ENCODE measurements at places on chromosomes 13 and 19.

GRCh38 chr13:99982036-99982730 is 599 bp downstream of the ZIC2 start:
- H3K4me1 ChIP-seq: peaks cover 28% of the 10 kb centered on the region
- no peak for DNase-seq
- peaks cover 90% of the 10 kb centered on the region for H3K27me3 ChIP-seq
- H3K36me3 ChIP-seq: no peaks in the 10 kb centered on the region

- H3K4me3 ChIP-seq: no peak overlapping the region
- H3K27ac ChIP-seq: no peak overlapping the region
- H3K4me1 ChIP-seq: peaks cover 5% of the 10 kb centered on the region
- DNase-seq: no peak
- no peaks in the 10 kb centered on the region for H3K27me3 ChIP-seq
These were observed 37.4 kb downstream of the CEBPA start for GRCh38 chr19:33264881-33265445.

DNA sequence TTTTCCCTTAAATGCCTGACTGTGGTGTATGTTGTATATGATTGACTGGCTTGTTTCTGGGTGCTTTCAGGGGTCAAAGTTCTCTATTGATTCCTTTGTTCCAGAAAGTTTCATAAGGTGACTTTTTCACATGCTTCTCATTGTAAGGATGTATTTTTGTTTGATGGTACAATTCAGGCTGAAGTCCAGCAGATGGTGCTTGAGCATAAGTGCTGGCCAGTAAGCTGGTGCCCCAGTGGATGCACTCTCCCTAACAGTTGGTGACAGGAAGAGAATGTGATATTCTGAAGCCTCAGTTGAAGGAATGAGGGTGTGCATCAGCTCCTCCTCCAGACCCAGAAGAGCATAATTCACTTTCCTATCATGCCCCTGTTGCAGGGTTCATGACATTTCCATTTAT is 1941.6 kb upstream of the PRR20A start:
- DNase-seq: no peak
- no peaks in the 10 kb centered on the region for H3K4me1 ChIP-seq
- H3K36me3 ChIP-seq: no peaks in the 10 kb centered on the region
- no peaks in the 10 kb centered on the region for H3K27me3 ChIP-seq

GRCh38 chr19:8392017-8392591 is 1.9 kb downstream of the RAB11B start:
- H3K27me3 ChIP-seq: no peaks in the 10 kb centered on the region
- H3K36me3 ChIP-seq: peaks cover 5% of the 10 kb centered on the region
- no peak for DNase-seq
- H3K27ac ChIP-seq: no peak overlapping the region
- no peak overlapping the region for H3K4me3 ChIP-seq
- H3K4me1 ChIP-seq: peaks cover 5% of the 10 kb centered on the region

DNA sequence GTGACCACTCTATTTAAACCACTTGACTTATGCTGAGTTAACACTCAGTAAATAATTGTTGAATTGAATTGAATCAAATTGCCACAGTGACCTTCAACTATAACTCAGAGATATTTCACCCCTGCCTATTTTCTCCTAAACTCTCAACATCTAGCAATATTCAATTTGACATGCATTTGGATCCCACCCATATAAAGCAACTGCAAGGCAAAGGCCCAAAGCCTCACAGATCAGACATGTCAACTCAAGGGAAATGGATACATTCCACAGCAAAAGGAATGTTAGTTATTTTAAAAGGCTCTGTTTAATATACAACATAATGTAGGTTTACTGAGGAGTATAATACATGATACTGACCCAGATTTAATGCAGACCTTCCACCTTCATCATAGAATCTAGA is 107.4 kb downstream of the KCTD12 start:
- no peak for DNase-seq
- no peak overlapping the region for H3K4me3 ChIP-seq
- H3K27ac ChIP-seq: no peak overlapping the region
- no peaks in the 10 kb centered on the region for H3K36me3 ChIP-seq
- no peaks in the 10 kb centered on the region for H3K4me1 ChIP-seq
- no peaks in the 10 kb centered on the region for H3K27me3 ChIP-seq

DNA sequence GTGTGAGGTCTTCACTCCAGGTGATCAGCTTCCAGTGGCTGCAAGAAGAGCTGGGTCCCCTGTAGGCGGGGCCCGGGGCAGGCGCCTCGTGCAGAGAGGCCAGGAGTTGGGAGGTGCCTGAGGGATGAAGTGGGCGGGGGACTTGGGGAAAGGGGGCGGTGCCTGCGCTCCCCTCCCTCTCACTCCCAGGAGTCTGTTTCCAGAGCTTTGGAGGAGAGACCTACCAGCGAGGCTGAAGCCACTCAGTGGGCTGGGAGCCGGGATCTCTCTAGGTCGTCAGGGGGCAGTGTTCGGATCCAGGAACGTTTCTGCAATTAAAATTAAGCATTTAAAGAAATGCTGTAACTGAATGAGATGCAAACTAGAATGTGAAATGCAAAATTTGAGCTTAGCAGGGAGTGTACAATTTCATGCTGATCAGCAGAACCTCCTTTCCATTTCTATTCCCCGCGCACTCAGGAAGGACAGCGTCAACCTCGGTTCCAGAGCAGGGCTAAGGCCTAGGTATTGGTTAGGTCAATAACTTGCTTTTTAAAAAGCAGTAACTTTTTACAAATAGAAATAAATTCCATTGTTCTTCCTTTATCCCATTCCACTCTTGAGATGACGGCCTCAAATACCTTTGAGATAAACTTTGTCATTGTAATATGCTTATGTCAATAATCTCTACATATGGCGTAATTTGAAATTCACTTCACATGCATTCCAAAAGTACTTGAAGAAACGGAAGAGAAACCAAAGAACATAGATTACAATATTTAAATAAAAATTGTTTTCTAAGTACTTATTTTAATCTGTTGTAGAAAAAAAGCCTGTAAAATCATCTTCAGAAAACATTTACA is 11.6 kb downstream of the ZNF160 start:
- H3K27me3 ChIP-seq: no peaks in the 10 kb centered on the region
- no peak overlapping the region for H3K27ac ChIP-seq
- no peak for DNase-seq

GRCh38 chr13:43058318-43058674 is 34.9 kb downstream of the DNAJC15 start:
- DNase-seq: no peak
- H3K4me3 ChIP-seq: no peak overlapping the region
- no peak overlapping the region for H3K27ac ChIP-seq
- H3K4me1 ChIP-seq: peaks cover 25% of the 10 kb centered on the region
- H3K27me3 ChIP-seq: no peaks in the 10 kb centered on the region
- H3K36me3 ChIP-seq: no peaks in the 10 kb centered on the region

GRCh38 chr19:14871619-14872230 is 14.2 kb downstream of the OR7A17 start:
- DNase-seq: no peak
- no peaks in the 10 kb centered on the region for H3K27me3 ChIP-seq
- no peak overlapping the region for H3K27ac ChIP-seq
- H3K36me3 ChIP-seq: no peaks in the 10 kb centered on the region
